ENCODE measurements at places on chromosomes 12 and 14.

DNA sequence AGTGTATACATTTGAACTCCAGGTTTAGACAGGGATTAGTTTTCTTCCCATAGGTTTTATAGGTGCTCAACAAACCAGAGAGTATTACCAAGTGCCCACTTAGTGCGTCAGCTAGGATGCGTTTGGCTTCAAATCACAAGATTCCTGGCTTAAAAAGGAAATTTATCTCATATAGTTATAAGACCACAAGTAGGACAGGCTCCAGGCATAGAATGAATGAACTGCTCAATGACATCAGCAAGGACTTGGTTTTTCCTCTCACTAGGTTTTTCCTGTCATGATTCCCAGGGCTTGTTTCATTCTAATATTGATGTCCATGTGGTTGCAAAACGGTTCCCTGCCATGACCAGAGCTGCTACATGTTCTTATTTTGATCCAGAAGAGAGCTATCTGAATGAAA is 6.1 kb upstream of the IRAK3 start:
- DNase-seq: no peak

DNA sequence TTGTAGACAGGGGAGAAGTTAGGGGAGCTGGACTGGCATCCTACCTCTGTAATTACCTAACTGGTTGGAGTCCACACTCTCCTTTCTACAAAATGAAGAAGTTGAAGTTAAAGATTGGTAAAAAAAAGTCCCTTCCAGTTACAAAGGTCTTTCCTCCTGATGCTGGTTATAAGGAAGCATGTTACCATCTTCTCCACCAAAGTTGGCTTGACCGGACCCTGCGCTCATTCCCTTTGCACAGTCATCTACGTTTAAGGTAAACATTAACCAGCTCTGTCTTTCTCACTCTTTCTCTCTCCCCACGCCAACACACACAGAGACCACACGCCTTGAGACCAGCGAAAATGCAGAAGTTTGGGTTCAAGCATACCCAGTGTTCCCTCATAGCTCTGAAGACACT is 11.9 kb downstream of the FBLN5 start:
- no peak for DNase-seq

- peak; percentile 70 for DNase-seq
Observed at GRCh38 chr12:31897781-31898503, 61.3 kb upstream of the RESF1 start.

DNA sequence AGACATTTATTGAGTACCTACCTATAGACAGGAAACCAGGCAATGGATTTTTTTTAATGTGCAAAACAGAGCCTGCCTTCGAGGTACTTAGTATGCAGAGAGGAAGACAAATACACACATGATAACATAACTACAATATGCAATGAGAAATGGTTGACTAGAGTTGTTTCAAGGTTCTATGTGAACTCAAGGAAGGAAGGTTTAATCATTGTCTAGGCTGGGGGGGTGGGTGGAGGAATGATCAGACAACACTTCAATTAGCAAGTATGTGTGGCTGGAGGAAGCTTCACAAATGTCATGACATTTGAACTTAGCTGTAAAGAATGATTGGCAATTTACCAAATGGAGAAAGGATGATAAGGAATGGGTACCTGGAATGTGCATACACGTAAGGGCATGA is 985.3 kb downstream of the FLRT2 start:
- DNase-seq: peak; percentile 4

DNA sequence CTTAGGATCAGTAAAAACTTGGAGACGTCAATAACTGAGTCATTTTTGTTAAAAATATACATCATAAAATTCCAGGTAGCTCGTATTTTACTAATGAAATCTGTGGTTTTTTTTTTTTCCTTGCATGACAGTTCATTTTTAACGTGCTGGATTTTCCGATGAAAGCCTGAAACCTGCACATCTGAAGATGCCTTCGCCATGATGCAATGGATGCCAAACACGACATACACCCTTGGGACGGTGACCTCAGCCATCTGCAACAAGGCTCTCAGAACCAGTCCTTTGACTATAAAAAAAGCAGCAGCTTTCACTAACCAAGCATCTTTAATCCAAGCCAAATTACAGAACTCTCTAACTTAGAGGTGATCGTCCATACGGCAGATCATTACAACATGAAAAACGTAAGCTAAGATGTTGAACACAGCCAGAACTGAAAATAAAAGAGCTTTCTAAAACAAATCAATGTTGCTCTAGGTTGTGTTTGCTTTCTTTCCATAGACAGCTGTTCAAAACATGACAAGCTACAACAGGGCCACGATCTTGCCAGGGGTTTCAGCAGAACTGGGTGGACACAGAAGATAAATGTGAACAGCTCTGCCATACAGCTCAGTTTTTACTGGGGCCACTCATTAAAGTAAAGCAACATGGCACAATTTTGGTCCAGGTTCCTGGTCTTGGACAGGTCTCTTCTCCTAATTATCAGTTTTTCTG is 7.8 kb downstream of the NIN start:
- no peak for DNase-seq

DNA sequence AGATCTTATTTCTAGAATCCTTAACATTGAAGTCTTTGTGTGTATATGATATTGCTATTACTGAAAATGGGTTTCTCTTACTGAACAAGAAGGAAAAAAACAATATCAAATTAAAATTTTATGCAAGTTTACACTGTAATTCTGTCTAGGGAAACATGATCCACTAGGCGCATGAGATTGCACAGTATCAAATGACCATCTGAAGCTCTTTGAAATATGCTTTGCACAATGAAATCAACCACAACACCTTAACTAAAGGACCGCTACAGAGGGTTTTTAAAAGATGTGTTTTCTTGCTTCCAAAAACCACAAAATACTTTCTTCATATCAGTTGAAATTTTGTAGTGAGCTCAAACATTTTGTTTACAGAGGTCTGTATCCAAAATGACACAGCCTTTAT is 15.1 kb upstream of the KERA start:
- DNase-seq: no peak

GRCh38 chr12:121300083-121300819 is 3.7 kb upstream of the CAMKK2 start:
- DNase-seq: no peak

- no peak for DNase-seq
Observed at GRCh38 chr14:81091660-81092059, 129.1 kb downstream of the GTF2A1 start.

GRCh38 chr12:87425942-87426554 is 603.2 kb downstream of the C12orf50 start:
- DNase-seq: peak; percentile 28

GRCh38 chr12:127984386-127985055 is 282.4 kb upstream of the TMEM132C start:
- DNase-seq: no peak

- DNase-seq: no peak
Observed at GRCh38 chr14:29042551-29042950, 276.0 kb downstream of the FOXG1 start.

DNA sequence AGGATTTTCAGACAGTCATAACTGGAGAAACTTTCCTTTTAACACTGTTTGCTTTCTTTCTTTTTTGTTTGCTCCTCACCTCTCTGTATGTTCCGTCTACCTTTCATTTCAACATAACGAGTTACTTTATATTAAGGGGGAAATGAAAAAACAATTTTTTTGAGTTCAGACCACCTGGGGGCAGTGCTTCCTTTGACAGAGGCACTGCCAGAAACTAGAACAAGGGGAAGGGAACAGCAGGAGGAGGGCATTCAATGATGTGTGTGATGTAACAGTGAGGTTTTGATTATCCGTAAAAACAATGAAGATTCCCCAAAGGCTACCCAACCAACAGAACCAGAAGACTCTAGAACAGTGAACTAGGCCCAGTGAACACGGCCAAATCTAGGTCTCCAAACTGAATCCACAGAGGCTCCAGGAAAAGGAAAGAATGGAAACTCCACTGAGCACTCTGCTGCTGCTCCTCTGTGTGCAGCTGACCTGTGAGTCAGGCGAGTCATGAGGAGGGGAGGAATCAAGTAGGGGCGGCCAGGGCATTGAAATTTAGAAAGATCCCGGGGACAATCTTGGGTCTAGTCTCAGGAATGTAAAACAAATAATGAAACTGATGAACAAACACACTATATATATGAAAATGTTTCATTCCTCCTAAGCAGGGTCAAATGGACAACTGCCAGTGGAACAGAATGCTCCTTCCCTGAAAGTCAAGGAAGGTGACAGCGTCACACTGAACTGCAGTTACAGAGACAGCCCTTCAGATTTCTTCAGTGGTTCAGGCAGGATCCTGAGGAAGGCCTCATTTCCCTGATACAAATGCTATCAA is 323.5 kb downstream of the DAD1 start:
- DNase-seq: peak; percentile 35

DNA sequence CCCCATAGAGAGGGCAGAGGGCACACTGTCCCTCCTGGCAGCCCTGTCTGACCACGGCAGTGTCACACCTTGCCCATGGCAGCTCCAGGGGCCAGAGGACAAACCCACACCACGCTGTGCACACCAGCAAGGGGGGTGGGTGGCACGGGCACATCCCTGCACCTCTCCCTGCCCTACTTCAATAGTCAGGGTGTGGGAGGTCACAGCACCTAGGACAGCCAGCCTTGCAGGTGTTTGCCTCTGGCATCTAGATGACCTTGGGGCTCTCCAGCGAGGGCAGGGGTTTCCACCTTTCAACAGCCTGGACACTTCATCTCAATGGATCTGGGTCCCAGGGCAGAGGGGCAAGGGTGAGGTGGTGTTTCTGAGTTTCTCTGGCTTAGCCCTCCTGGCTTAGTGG is 69.2 kb downstream of the LGMN start:
- DNase-seq: no peak

- DNase-seq: no peak
Observed at GRCh38 chr12:96177013-96177412, 17.2 kb upstream of the ELK3 start.

DNA sequence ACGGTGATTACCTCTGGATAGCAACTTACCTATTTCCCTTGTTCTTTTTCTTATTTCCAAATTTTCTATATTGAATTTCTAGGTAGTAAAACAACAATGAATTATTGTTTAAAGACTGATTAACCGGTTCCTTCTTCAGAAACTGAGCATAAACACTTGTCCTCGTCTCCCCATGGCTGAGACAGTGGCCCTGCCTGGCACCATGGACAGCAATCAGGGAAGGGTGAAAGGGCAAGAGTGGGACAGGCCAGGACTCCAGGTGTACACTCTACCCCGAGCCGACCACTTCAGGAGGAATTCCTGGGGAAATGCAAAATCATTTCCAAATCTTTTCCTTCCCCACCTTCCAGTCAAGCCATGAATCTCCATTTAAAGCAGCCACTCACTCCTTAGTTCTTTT is 48.8 kb upstream of the LTBP2 start:
- no peak for DNase-seq

DNA sequence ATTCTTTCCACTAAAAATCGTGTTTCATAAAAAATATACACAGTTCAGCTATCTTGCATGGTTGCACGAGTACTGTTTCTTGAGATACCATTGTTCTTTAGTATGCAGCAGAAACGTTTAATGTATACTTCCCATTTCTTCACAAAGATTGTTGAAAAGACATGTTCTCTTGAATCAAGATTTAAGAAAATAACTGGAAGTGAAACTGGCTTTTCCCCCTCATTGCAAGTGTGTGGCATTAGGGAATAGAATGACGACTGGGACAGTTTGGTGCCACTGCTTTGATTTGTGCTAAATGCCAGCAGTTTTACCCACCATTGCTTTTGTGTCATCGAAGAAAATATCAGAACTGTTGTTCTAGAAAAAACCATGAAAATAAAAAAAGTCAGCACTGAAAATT is 20.3 kb upstream of the DHRS2 start:
- no peak for DNase-seq

- peak; percentile 23 for DNase-seq
Observed at GRCh38 chr12:112458330-112458729, 39.6 kb downstream of the PTPN11 start.

- peak; percentile 3 for DNase-seq
Observed at GRCh38 chr12:46547421-46548354, 175.1 kb upstream of the SLC38A2 start.

- DNase-seq: peak; percentile 74
Observed at GRCh38 chr12:103632554-103633216, 45.6 kb downstream of the STAB2 start.

DNA sequence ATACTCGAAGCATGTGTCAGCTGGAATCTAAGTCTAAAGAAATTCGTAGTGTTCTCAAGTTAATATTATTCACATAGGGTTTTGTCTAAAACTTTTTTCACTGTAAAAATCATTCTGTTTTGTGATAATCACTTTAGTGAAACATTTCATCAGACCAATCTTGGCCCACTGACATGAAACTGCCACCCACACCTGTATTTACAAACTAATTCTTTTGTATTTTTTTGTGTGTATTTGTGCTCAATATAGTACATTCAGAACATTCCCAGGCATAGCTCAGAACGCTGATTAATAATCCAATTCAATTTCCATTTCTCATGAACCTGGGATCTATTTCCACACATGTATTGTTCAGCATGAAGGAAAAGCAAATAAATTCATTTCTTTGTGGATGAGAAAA is 191.7 kb downstream of the RASSF9 start:
- DNase-seq: no peak

DNA sequence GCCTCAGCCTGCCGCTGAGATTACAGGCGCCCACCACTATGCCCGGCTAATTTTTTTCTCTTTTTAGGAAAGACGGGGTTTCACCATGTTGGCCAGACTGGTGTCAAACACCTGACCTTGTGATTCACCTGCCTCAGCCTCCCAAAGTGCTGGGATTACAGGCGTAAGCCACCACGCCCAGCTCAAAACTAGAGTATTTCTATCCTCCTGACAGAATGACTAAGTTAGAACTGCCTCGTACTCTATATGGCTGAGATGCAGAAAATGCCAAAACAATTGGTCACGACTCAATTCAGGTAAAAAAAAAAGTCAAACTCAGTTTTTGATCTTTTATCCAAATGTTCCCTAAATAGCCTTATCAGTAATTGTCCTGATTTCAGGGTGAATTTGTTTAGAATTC is 11.1 kb downstream of the AKAP5 start:
- no peak for DNase-seq

DNA sequence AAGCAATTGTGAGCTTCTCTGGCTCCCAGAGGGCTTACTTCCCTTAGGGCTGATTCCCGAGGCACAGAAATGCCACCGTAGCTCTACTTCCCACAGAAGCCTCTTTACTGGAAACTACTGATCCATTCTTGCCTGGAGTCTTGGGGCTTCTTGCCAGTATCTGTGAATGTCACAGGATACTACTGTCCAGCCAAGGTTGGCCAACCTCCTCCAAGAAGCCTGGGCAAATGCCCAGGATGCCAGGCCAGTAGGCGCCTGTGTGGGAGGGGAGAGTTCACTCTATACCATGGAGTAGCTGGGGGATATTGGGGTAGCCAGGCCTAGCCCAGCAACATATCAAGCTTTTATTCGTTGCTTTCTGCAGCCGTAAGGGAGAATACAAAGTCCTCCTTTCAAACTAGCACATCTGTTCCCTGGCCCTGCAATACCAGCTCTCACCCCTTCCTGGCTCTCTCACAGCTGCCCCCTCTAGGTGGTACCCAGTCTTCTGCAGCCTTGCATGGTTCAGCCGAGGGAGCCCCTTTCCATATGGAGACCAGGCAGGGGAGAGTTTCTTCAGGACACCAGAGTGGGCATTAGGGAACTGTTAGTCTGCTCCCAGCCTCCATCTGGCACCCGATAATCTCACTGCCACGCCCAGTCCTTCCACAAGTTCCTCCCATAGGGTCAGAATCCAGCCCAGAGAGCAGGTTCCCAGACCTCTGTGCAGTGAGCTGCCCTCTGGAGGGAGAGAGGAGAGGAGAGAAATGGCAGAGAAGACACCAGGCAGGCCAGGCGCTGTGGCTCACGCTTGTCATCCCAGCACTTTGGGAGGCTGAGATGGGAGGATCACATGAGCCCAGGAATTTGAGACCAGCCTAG is 24.3 kb upstream of the PLEK2 start:
- DNase-seq: no peak

GRCh38 chr12:8088574-8088973 is 6.5 kb downstream of the NECAP1 start:
- DNase-seq: no peak
